PC-3 (cell line): ENCODE measurements at places on chromosomes 11 and 22. TPM values are rescaled to one million over a fixed set of nuclear protein-coding genes. Genes with fewer than 3 reads are reported as not detected.

Gene UBTFL1
- total RNA-seq = not detected in 2 replicates

Gene C11orf16
- total RNA-seq = not detected in 2 replicates

Gene PLEKHA7
- 18.4 and 20.7 TPM in 2 replicates for total RNA-seq

Gene SYT9
- total RNA-seq = 6.3 and 7.4 TPM in 2 replicates

Gene GVQW3
- 1.2 and 3.4 TPM in 2 replicates for total RNA-seq

Gene RAB36
- 1.1 and 5.1 TPM in 2 replicates for total RNA-seq

Gene ZFP91
- total RNA-seq = 56.2 and 71.9 TPM in 2 replicates

Gene CTSW
- 0.11 TPM in 1 of 2 replicates, not detected in the other for total RNA-seq

Gene MS4A14
- 0.07 and 0.29 TPM in 2 replicates for total RNA-seq

Gene OR51E2
- not detected in 2 replicates for total RNA-seq

Gene TMEM191B
- 3.2 and 14.8 TPM in 2 replicates for total RNA-seq

Gene PITPNB
- total RNA-seq = 15.3 and 22.7 TPM in 2 replicates

Gene PTPRCAP
- total RNA-seq = 0.15 and 0.29 TPM in 2 replicates

Gene TANGO2
- total RNA-seq = 23.5 and 33.7 TPM in 2 replicates

Gene RFPL2
- total RNA-seq = not detected in 2 replicates

Gene SYCE3
- 1.3 TPM in 1 of 2 replicates, not detected in the other for total RNA-seq

Gene SLC22A8
- total RNA-seq = not detected in 2 replicates

Gene CNTN5
- total RNA-seq = not detected in 2 replicates

Gene C22orf42
- total RNA-seq = not detected in 2 replicates

Gene TMPRSS13
- 2.2 and 2.9 TPM in 2 replicates for total RNA-seq

Gene NLRP6
- total RNA-seq = not detected in 2 replicates

Gene P4HA3
- 2.0 and 3.7 TPM in 2 replicates for total RNA-seq

Gene ROBO4
- 1.6 and 9.7 TPM in 2 replicates for total RNA-seq

Gene FAM111B
- total RNA-seq = 22.5 and 26.7 TPM in 2 replicates

Gene TRIM51
- not detected in 2 replicates for total RNA-seq

Gene APOBEC3F
- not detected in 2 replicates for total RNA-seq

Gene LRRC74B
- total RNA-seq = not detected in 2 replicates

Gene DESI1
- 20.9 and 21.9 TPM in 2 replicates for total RNA-seq

Gene CACNA1I
- 0.06 TPM in 1 of 2 replicates, not detected in the other for total RNA-seq

Gene DDX6
- total RNA-seq = 59.4 and 66.3 TPM in 2 replicates

Gene PLAAT4
- 5.4 and 5.6 TPM in 2 replicates for total RNA-seq

Gene MB
- total RNA-seq = 14.6 and 21.6 TPM in 2 replicates
